Epithelial cell of esophagus (primary cell): ENCODE measurements at places on chromosomes 3 and 15.

GRCh38 chr3:35413483-35413882 lies 225.8 kb upstream of the ARPP21 start:
- DNase-seq, result no peak

DNA sequence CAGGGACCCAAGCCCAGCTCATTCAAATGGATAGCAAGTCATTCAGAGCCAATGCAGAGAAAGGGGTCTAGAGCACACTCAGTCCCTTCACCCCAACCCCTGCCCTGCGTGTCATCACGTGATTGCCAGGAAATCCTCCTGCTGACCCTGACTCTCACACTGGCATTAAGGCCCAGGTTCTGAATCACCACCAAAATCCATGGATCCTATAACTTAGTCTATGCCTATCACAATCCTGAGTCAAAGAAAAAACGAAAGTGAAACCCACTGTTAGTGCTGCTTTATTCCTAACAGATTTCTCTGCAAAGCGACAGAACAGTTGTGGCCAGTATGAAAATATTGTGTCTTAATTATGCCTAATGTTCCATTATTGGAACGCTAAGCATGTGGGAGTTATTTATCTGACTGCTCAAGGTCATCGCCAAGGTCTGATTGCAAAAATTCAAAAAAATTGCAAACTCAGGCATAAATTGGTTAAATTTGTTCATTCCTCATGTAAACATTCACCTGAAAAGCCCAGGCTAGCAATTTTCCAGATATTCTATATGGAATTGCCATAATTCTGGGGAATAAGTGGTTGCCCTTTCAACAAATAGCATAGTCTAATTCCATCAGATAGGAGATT lies 108.7 kb upstream of the EIF1B start:
- DNase-seq, result no peak

GRCh38 chr3:194098081-194098842 lies 37.7 kb upstream of the HES1 start:
- DNase-seq, result no peak

DNA sequence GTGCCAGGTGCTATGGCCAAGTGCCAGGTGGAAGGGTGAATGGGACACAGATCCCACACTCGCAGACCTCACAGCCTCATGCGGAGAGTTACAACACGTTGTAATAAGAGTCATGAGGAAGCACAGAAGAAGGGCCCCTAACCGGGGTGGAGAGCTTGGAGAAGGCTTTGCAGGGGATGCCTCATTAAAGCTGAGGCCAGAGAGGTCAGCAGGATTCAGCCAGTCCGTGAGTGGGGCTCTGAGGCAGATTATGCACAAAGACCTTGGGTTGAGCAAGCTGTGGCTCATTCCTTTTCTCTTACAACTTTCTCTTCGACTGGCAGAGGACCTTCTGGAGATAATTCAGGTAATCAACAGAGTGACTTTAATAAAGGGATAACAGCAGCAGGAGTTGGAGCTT lies 65.3 kb upstream of the SNRK start:
- no peak for DNase-seq

GRCh38 chr15:91021516-91022074 lies 799 bp downstream of the VPS33B start:
- peak; percentile 72 for DNase-seq

DNA sequence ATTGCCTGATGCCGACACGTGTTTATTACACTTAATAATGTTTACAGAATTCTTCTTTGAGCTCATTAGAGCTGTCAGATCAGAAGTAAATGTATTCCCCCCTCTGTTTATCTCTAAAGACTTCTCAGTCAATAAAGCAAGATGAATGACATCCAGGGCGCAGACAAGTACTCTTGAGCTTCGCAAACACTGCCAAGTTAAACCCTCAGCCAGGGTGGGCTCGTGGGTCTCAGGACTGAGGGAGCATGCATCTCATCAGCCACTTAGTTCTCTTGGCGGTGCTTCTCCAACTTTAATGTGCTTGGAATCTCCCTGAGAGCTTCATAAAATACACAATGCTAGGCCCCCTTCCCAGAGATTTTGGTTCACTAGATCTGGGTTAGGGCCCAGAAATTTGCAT lies 333.9 kb upstream of the THRB start:
- DNase-seq, result no peak

GRCh38 chr15:90201130-90201943 lies at the start of gene SEMA4B:
Gene SEMA4B, plus strand, starts transcription at chr15:90201330. Its CDS starts 249 bp downstream, at chr15:90201579.
- DNase-seq, result peak; percentile 74

- no peak for DNase-seq
Measured at GRCh38 chr15:68364028-68364659, 67.8 kb downstream of the ITGA11 start.

DNA sequence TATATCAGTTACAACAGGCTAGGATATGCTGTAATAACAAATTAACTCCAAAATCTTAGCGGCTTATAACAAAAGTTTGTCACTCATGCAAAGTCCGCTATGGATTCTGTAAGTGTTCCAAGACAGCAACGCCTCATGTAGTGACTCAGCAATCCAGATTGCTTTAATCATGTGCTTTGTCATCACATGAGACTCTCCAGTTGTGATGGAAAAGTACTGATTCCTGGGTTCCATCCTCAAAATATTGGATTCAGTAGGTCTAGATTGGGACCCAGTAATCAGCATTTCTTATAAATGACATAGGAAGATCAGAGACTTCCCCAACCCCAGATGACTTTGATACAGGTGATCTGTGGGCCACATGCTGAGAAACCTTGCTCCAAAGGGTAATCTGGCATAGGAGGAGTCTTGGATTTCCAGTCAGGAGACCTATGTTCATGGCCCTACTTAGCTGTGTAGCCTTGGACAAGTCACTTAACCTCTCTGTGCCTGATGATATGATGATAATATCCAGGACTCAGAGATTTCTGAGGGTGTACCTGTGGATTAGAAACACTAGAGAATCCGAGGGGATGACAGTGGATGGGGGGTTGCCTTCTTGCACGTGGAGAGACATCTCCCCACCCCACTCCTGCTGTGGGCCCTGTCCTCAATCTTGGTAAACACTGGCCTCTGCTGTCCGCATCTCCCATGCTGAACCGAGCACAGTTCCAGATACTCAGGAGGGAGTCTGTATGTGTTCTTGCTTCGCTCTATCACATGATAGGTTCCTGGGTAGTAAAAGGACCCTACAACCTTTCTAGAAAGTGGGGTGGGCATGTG lies 65.5 kb downstream of the CORO2B start:
- peak; percentile 76 for DNase-seq

- peak; percentile 68 for DNase-seq
Measured at GRCh38 chr3:22887664-22888291, 315.3 kb upstream of the UBE2E2 start.

DNA sequence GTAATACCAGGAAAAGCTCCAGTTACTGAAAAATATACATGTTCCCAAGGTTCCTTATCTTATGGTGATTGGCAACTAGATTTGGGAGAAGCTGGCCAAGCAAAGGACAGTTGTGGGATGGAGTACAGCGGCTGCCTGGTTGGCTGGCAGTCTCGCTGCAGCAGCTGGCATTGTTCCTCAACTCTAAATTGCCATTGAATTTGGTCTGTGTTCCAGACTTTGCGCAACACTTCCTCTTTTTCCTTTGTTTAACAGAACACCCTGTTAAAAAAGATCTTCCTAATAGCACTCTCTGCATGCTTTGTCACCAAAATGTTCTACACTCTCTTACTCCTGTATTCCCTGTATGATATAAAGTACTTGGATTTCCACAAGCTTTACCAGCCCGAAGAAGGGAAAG lies 420.6 kb upstream of the RBMS3 start:
- DNase-seq, result no peak

GRCh38 chr3:155037508-155038202 lies 42.5 kb upstream of the MME start:
- DNase-seq, result no peak

GRCh38 chr3:32862247-32862935 lies 44.6 kb downstream of the TRIM71 start:
- DNase-seq, result no peak

DNA sequence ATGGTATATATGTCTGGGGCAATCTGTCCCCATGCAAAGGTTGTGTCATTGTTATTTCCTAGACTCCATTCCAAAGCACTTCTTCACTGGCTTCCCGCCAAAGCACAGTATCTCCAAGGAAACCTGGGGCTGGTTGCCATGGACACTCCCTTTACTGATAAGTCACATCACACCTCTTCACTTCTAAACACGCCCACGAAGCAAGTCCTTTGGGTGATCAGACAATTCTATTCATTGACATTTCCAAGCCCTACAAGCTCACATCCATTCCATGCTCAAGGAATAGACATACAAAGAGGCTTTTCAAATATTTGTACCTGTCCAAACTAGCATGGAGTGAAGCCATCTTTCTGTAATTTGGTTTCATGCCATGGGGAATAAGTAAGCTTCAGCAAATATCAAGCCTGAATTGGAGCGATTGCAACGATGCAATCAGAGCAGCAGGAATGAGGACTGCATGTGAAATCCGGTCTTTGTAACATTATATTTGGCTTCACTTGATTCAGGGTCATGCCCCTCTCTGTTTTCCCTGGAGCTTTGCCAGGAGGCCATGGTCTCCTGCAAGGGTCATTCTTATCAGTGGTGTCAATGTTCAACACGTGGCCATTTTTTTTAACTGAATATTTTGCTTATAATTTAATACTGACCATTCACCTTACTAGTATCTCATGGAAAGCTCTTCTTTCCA lies 201.6 kb upstream of the TMC3 start:
- DNase-seq, result peak; percentile 65

- no peak for DNase-seq
Measured at GRCh38 chr3:139123377-139124095, 78.8 kb upstream of the PRR23C start.
